Osteoblast (primary cell): ENCODE measurements at places on chromosomes 1 and 21. TPM values are rescaled to one million over a fixed set of nuclear protein-coding genes. Genes with fewer than 3 reads are reported as not detected.

The C1QC gene
- total RNA-seq = 2.2 TPM in 1 of 2 replicates, not detected in the other

The TMEM240 gene
- total RNA-seq = 1.8 and 2.7 TPM in 2 replicates

The RNF207 gene
- total RNA-seq = 10.6 and 42.7 TPM in 2 replicates

The SERPINC1 gene
- total RNA-seq = under 0.01 TPM in 1 of 2 replicates, not detected in the other

The FCRLB gene
- total RNA-seq = 1.8 TPM in 2 replicates

The ZBTB8B gene
- total RNA-seq = under 0.01 TPM in 2 replicates

The PLEKHA6 gene
- total RNA-seq = 0.29 and 0.36 TPM in 2 replicates

The RHCE gene
- total RNA-seq = 0.72 and 0.88 TPM in 2 replicates

The OR2G6 gene
- total RNA-seq = not detected in 2 replicates

The AK5 gene
- 25.3 and 38.3 TPM in 2 replicates for total RNA-seq

The IL10 gene
- total RNA-seq = not detected in 2 replicates

The FAM72D gene
- total RNA-seq = under 0.01 TPM in 1 of 2 replicates, not detected in the other

The COL24A1 gene
- total RNA-seq = 1.1 and 1.8 TPM in 2 replicates

The PIGR gene
- total RNA-seq = not detected in 2 replicates

The TSPEAR gene
- total RNA-seq = not detected in 2 replicates

The HEYL gene
- under 0.01 TPM in 2 replicates for total RNA-seq

The CYP4B1 gene
- total RNA-seq = not detected in 2 replicates

The CFAP141 gene
- not detected in 2 replicates for total RNA-seq

The LHX8 gene
- total RNA-seq = not detected in 2 replicates

The PRRX1 gene
- total RNA-seq = 307 and 427 TPM in 2 replicates
